ENCODE measurements at places on chromosomes 13 and 19. TPM values are rescaled to one million over a fixed set of nuclear protein-coding genes. Genes with fewer than 3 reads are reported as not detected.
A peak's percentile ranks its signal among the peaks of the same experiment; 100 is the strongest.

DNA sequence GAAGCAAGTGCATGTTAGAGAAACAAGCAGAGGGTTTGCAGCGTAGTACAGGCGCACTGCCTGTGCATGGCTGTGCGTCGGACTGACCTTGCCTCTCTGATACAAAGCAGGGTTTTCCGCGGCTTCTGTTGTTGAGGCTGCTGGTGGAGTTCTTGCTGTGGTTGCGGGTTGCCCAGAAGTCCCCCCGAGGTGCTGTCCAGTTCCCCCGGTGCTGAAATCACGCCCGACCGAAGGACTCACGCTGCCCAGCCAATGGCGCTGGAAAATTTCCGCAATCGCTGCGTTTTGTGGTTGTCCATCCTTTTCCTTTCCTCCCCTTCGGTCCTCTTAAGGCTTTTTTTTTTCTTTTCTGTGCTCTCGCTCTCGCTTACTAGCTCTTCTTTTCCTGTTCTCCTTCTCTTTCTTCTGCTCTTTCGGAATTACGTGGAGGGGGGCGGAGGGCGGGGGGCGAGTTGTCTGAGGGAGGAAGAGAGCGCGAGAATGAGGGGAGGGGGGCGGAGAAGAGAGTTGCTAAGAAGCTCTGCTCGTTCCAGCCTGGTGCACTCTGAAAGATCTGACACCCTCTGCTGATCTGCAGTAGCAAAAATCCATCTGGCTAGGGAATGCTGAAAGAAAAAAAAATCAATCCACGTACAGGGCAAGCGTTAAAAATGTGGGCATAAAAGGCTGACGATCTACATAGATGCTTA, at the start of gene SLITRK1:
SLITRK1 (minus strand) TSS at position 558 of the 689 bp plus-strand sequence. CDS start 967 bp downstream, outside the sequence.
- DNase-seq: peak; percentile 85

- DNase-seq: no peak
Observed at GRCh38 chr13:113432506-113433270, 20.6 kb downstream of the ADPRHL1 start.

DNA sequence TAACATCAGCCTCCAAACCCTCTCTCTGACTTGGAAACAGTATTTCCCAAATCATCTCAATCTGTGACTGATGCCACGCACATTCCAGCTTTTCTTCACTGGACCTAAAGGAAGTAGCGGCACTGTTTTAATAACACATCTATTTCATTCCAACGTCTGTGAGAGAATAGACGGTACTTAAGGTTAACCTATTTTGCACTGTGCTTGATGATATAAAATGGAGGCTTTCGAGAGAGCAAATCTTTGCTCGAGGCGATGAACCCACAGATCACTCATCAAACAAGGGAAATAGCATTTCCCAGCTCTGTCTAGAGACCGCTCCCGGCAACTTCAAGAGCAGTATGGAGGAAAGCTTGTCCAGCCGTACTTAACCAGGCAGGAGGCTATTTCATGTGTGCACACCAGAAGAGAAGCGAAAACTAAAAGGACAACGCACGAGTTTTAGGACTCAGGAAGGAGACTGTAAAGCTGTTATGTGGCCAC, 2.9 kb downstream of the UBL3 start:
- peak; percentile 72 for DNase-seq

The C1QTNF9 gene
- total RNA-seq: 3.5 TPM

The PLPPR3 gene
- 0.35 TPM for total RNA-seq

The ISYNA1 gene
- 85.8 TPM for total RNA-seq

The PROZ gene
- not detected for total RNA-seq

The NLRP9 gene
- not detected for total RNA-seq

All from muscle of leg (tissue), 16 donors.